ENCODE measurements at places on chromosomes 11 and 22.

DNA sequence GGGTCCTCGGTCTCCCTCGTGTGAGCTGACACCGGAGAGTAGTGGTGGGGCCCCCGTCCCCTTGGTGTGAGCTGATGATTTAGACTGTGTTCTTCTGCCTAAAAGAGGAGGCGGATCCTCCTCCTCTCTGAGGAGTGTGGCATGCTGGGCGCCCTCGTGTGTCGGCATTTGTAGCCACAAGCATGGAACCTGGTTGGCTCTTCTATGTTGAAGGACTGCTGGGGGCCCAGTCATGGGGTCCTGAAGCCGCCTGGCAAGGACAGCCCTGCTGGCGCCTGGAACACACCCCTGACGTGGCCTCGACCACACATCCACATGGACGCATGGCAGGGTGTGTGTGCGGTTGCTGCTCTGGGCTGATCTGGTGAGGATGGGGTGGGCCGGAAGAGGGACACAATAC, 50.2 kb downstream of the AP2A2 start:
- peak; percentile 72 for DNase-seq

DNA sequence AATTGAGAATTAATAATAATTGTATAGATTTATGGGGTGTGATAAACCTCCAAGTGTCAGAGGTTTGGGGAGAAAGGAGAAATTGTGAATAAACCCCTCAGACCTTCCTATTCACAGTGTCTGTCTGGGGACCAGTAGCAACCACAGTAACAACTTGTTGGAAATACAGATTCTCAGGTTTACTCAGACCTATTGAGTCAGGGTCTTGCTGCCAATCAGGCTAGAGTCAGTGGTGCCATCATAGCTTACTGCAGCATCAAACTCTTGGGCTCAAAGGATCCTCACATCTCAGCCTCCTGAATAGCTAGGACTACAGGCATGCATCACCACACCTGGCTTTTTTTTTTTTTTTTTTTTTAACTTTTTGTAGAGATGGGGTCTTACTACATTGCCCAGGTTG, 17.3 kb downstream of the SLC3A2 start:
- DNase-seq = no peak

GRCh38 chr11:130947889-130948288, 31.6 kb upstream of the SNX19 start:
- no peak for DNase-seq

- no peak for DNase-seq
Observed at GRCh38 chr11:96314326-96315020, 28.5 kb downstream of the MAML2 start.

DNA sequence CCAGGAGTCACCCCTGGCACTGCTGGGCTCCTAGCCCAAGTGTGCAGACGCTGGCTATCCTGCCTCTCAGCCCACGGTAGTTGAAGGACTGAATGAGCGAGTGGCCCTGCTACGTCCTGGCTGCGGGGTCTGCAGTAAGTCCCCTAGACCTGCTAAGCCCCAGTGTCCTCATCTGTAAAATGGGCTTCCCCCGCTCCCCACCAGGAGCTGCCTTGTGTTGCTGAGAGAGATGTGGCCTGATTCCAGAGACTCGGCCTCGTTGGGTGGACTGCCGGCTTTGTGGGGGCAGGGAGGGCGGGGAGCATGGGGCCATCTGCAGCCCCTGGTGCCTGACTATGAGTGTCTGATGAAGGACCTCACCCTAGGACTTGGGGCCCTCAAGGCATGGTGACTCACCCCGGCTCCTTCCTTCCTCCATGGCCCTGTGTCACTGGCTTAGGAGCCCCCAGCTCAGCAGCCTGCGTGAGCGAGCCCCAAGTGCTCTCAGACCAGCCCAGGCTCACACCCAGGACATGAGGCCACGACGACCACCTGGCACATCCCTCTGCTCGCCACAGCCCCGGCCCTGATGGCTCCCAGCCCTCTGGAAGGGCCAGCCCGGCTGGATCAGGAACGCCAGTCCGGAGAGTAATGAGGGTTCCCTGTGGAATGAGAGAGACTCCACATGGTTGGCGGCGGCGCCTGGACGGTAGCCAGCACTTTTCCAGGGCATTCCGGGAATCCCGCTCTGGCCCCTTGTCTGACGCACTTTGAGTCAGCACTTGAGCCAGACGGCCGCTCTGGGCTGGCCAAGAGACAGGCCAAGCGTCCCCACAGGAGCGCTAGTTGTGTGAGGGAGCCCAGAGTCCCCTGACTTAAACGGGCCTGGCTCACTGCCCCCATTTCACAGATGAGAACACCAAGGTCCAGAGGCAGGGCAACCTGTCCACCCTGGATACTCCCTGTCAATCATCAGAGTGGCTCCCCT, 50.5 kb upstream of the SHISAL1 start:
- DNase-seq = no peak

DNA sequence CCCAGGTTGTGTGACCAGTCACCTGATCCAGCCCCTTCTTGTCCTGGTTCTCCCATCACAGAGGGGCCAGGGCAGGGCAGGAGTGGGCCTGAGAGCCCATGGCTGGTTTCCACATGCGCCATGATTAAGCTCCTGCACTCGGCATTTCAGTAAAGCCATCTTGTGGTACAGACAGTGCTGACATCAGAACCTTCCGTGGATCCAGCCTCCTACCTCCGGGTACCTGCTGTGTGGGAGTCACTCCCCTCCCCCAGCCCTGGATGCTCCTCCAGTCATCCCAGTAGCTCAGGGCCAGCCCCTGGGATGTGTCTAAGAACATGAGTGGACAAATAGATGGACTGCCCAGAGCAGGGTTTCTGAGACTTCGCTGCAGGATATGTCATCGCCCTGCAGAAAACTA, 22.1 kb upstream of the MGAT3 start:
- DNase-seq = no peak

GRCh38 chr11:34523053-34523452, 9.5 kb upstream of the ELF5 start:
- DNase-seq = no peak

DNA sequence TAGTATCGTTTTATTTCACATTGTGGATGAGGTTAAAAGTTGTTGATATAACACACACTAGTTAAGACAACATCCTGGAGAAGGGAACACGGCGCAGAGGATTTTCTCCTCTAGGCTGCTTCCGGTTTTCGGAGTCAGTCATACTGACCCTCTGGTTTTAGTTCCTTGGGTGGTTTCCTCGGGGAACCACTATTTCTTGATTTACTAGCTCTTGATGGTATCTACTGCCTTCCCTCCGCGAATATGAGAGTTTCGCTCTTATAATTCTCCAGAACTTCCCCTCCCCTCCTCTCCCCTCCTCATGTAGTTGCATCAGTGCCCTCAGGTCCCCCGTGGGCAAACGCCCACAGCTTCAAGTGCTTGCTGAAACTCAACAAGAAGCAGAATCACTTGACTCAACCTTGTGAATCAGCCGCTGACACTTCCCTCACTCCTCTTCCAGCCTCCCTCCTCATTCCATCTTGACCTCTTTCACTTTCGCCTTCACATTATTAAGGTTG, 15.9 kb upstream of the APOBEC3A start:
- DNase-seq = no peak

GRCh38 chr22:33163815-33164214, 105.6 kb upstream of the SYN3 start:
- no peak for DNase-seq

DNA sequence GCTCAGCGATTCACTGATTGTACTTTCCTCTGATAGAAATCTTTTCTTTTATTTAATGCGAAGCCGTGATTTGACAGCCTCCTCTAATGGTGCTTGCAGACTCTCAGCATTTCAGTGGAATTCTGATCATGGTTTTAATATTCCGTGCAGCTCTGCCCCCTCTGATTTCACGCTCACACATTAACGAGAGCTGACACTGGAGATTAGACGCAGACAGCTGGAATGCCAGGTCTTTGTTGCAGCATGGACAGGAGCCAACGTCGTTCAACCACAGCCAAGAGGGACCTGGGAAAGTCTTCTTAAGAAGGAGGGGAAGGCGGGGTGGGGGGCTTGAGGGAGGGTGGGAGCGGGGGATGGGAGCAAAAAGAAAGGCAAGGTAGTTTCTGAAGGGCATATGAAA, 186.4 kb downstream of the BLID start:
- DNase-seq = peak; percentile 12

- DNase-seq = no peak
Observed at GRCh38 chr11:75023446-75024067, 34.8 kb downstream of the NEU3 start.

DNA sequence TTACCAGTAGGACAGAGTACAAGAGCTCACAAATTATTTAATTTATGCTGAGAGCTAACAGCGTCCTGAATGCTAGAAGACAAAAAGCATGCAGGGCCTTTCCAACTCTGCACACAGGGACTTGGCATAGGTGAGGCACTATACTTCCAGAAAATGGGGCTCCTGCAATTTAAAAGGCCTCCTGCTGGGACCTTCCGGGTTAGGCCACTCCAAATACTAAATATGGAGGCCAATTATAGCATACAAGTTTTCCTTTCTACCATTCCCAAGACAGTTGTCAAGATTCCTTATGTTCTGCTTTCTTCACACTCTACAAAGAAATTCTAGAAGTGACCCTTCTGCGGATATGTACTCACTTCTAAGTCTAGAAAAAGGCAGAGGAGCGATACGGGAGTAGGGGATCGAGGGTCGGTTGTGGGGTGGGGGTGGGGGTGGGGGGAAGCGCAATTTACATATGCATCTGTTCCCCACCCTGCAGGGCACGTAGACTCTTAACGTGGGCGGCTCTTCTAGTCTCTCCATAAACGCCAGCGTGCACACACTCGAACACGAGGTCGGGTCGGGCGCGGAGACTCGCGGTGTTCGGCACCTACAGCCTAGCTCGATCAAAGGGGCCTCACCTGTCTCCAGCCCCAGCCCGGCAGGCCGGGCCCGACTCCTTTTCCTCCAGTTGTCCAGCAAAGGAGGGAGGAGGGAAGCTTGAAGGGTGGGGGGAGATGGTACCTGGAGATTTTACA, 728 bp downstream of the DCUN1D5 start:
- peak; percentile 61 for DNase-seq

DNA sequence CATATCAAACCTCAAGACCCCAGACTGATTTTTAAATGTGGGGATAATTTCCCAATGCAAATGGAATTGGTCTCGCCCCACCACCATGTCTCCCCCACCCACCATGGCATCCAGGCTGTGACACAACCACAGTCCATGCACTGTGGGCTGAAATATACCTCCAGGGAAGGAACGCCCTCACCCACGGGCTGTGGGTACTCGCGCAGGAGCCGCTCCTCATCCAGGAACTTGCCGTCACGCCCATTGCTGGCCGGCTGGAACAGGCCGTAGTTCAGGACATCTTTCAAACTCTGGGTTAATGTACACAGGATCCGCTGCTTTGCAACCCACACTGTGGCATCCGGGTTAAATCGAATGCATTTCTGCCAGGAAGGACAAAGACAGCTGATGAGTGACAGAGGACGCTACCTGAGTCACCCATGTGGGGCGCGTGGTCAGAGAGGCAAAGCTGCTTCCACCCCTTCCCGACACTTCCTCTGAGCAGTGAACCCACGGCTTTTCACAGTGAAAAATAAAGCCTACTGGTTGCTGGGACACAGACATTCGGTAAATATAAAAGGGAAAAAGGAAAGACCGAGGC, 133.6 kb downstream of the SHANK2 start:
- DNase-seq = no peak

DNA sequence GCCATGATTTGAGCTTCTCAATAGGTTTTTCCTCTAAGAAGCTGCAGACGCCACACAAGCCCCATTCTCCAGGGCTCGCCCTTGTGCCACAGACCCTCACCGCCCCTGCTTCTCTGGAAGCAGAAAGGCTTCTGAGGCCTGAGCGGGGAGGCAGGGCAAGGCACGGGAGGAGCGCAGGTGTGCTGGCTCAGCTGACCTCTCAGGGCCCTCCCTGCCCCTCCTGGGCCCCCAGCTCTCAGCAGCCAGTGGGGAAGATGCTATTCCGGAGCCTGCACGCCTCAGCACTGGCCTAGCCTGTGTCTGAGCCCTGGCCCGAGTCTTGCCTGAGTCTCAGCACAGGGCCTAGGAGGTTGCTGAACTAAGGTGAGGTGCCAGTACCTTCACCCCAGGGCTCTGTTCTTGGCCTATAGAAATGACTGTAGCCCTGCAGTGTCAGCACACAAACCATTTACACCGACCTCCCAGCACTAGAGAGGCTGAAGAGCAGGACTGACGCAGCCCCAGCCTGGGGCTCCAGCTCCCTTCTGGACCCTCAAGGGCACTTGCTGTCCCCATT, 47.1 kb upstream of the LMO1 start:
- peak; percentile 28 for DNase-seq

- DNase-seq = peak; percentile 71
Observed at GRCh38 chr11:121426476-121427399, 25.4 kb upstream of the SORL1 start.

DNA sequence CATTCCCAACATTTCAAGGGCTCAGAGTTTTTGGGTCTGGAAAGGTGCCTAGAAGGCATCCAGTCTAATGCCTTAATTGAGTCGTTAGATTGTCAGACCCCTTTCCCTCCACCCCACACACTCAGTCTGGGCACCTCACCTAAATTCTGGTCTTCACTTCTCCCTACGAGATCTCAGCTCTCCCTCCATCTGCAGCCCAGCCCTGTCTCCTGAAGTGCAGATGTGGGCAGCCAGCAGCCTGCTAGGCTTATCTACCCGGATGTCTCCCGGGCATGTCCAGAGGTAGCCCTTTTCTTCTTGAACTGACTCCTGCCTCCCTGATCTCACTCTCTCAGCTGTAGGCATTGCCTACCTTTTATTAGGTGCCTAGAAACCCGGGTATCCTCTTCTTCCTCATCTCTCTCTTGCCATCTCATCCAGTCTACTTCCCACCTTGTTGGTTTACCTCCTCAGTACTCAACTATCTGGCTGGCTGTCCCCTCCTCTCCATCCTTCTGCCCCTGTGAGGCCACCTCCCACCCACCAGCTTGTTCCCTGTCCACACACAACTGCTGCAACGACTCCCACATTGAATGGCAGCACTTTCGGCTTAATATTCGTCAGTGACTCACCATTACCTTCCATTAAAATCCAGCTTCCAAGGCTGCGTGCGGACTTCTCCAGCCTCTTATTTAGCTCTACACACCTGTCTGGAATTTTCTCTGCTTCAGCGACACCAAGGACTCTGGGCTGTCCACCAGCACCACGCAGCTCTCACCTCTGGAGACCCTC, 6.2 kb downstream of the SEPTIN3 start:
- no peak for DNase-seq

DNA sequence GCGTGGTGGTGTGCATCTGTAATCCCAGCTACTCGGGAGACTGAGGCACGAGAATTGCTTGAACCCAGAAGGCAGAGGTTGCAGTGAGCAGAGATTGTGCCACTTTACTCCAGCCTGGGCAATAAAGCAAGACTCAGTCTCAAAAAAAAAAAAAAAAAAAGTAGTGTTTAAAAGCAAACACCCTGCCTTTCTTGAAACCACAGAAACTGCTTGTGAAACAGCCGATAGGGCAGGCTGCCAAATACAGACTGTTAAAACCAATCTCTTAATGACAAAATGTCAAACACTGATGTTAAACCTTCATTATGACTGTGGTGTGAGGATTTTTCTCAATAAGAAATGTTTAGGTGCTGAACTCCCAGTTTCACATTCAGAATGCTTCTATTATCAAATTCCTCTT, 27.3 kb downstream of the MARK2 start:
- DNase-seq = no peak

- DNase-seq = peak; percentile 69
Observed at GRCh38 chr11:58567889-58568512, 7.7 kb downstream of the LPXN start.

GRCh38 chr11:114915871-114916805, 237.8 kb downstream of the NXPE2 start:
- no peak for DNase-seq

- no peak for DNase-seq
Observed at GRCh38 chr11:93655047-93655446, 6.4 kb upstream of the CEP295 start.
